ENCODE measurements at places on chromosomes 11 and 22.

- no peak for DNase-seq
Measured at GRCh38 chr11:45423036-45423435, 136.9 kb upstream of the SYT13 start.

- no peak for DNase-seq
Measured at GRCh38 chr11:107744736-107745135, 32.9 kb upstream of the SLN start.

DNA sequence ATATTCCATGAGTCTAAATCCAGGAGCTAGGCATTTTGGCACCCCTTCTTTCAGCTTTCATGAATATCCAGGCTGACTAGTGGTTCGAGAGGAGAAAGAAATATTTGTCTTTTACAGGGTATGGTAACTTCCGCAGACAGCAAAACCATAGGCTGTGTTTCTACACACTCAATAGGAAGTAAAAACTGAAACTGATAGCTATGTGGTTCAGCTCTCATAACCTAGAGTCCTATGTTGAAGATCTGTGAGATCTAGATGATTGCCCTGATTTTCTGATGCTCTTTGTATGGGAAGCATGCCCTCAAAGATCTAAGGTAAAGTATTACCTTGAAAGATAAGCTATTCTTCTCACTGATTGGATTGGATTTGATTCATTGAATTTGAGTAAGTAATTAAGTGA lies 118.3 kb downstream of the CD44 start:
- no peak for DNase-seq

DNA sequence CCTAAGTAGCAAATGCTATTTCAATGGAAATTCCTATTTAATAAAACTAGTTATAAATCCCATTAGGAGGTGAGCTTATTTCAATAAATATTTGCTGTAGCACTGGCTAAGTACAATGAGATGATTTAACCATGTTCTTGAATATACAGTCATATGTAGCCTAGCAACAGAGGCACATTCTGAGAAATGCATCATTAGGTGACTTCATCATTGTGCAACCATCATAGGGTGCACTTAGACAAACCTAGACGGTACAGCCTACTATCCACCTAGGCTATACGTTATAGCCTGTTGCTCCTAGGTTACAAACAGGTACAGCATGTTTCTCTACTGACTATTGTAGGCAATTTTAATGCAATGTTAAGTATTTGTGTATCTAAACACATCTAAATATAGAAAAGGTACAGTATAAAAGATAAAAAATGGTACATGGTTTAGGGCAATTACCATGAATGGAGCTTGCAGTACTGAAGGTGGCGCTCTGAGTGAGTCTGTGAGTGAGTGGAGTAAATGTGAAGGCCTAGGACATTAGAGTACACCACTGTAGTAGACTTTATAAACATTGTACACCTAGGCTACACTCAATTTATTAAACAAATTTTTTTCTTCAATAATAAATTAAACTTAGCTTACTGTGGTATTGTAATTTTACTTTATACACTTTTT lies 350.1 kb downstream of the CASP12 start:
- peak; percentile 33 for DNase-seq

DNA sequence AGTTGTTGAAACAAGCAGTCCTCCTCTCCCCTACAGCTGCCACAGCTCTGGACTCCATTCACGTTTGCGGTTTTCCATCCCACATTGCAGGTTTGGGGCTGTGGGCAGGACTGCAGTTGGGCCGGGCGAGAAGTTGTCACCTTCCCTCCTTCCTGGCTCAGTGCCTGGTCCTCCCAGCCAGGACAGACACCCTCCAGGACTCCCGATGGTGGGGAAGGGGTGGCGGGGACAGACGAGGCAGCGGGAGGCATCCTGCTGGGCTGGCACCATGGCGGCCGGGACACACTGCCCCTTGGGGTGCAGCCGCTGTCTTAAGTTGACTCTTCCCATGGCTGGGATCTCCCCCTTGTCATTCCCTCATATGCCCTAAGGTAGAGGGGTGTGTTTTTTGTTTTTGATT lies 615.2 kb downstream of the BRD1 start:
- DNase-seq = no peak

GRCh38 chr22:33539902-33540751 lies 380.1 kb downstream of the LARGE1 start:
- no peak for DNase-seq

- DNase-seq = no peak
Measured at GRCh38 chr11:47332303-47332711, 20.2 kb downstream of the MYBPC3 start.

DNA sequence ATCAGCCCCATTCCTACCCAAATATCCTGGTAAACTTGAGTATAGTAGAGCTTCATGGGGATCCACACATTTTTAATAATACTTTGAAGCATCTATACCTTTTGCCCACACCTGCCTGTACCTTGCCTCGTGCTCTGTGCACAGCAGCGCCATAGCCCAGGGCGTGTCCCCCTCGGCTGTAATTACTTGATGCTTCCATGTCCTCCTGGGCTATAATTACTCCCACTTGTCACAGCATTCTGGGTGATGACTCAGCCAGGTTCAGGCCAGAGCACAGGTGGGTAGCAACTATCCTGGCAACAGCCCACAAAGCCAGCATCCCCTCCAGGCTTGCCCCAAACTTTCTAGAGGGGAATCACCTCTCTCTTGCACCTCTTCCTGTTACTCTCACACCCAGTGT lies 23.7 kb upstream of the SLC36A4 start:
- no peak for DNase-seq

DNA sequence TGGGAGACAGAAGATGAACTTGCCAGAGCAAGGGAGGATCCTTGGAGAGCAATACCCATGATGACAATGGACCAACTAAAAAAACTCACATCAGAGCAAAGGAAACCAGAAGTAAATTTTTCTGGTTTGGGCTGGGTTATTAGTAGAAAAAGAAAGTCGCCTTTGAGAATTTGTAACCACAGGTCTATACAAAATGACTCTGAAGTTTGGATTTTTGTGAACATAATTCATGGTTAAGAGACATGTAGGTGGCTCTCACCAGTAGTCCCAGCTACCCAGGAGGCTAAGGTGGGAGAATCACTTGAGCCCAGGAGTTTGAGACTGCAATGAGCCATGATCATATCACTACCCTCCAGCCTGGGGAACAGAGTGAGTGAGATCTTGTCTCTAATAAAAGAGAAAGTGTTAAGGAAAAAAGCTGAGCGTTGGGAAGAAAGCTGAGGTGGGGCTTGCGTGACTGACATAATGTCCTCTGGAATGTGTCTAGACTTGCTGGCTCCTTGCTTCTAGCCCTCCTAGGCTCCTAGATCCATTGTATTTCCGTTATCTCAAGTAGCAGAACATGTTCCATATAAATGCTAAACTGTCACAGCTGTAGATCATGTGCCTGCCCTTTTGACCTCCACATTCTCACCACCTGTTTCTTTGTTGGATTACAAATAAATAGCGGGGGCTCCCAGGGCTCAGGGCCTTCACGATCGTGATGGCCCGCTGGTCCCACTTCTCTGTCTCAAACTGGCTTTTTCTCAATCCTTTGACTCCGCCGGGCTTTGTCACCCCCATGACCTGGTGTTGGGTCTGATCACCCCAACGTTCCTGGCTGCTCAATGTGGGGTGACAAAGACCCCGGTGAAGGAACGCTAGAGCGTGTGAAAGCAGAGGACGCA lies 56.2 kb upstream of the SC5D start:
- DNase-seq = peak; percentile 65

DNA sequence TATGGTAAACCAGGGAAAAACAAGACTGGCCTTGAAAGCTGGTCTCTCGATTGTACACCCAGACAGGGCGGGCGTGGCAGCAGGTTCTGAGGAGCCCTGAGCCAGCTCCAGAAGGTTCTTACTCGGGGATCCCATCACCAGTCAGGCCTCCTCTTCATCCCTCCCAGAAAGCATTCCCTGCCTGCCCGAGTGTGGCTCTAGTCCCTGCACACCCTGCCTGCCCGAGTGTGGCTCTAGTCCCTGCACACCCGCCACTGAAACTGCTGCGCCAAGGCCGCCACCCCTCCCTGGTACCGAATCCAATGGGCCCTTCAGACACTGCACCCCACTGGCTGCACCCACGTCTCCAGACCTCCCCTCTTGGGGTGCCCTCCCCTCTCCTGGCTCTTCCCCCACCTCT lies 30.1 kb downstream of the KIAA0930 start:
- no peak for DNase-seq

DNA sequence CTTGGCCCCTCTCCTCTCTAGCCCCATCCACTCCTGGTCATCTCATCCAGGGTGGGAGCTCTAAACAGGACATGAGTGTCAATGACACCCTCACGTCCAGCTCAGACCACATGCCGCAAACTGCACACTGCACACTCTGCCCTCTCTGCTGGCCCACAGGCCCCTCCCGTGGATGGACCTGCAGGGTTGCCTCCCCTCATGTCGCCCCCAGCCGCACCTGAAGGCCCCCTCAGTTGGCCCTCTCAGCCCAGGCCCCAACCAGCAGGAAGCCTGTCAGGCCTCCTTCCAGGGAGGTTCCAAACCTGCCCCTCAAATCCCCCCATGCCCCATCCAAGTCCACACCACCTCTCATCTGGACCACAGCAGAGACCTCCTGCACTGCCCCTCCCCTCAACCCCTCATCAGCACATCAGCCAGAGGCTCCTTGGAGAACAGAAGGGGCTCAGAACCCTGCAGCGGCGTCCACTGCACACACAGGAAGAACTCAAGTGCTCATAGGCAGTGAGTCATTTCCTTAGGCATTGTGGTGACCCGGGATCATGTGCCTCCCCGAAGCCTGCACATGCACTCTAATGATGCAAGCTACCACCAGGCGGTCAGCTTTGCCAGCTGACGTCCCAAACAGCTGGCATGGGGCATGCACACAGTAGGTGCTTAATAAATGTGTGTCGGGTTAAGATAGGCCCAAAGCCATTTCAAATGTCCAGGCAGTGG lies 12.9 kb upstream of the CDKN1C start:
- DNase-seq = peak; percentile 96

DNA sequence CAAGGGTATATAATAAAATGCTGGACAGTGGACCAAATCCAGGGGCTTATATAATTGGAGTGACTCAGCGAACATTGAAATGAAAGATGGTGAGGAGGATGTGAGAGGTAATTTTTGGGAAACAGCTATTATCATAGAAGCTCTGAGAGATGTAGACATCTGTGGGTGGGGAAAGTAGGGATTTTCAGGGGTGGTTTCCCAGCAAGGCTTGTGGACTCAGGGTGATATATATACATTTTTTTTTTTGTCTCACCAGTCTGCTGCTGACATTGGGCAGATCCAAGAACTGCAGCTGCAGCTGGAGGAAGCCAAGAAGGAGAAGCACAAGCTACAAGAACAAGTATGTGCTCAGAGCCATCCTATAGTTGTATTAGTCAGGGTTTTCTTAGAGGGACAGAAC lies 208.1 kb downstream of the MYO18B start:
- no peak for DNase-seq

DNA sequence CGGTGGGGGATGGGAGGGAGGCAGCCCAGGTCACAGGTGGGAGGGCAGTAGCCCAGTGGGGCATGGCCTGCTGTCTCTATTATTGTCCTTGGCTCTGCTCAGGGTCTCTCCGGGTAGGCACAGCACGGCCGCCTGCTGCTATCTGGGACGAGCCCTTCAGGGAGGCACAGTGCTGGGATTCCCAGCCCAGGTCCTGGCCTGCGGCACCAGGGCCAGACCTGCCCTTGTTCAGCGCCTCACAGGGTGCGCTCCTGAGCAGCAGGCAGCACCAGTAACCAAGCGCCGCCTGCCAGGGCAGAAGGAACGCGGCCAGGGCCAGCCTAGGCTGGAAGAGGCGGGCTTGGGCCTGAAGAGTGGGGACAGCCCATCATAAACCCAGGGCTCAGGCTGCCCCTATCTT lies 151.0 kb downstream of the MPPED1 start:
- DNase-seq = no peak

DNA sequence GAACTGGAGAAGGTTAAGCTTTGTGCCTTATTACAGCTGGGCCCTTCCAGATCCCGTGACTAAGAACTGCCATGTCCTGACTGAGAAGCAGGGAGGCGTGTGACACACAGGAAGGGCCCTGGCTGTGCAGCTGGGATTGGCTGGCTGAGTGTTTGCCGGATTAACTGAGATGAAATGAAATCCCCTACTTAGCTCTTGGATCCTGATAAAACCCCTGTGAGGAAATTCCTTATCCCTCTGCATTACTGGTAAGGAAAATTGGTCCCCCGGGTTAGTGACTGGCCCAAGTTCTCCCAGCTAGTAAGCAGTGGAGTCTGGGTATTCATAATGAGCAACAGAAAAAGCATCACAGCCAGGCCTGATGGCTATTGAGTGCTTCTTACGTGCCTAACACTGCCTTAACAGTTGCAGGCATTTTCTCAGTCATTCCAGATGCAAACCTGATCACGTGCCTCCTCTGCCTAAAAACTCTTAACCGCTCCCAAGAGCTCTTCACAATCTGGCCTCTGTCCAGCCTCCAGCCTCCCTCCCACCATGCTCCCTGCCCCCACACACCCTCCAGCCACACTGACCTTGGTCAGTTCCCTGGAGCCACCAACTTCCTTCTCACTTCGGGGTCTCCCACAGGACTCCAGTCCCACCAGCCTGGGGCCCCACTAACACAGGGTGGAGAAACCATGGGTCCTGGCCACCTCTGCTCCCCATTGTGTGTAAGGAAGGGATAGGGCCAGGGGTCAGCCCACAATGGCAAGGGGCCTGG lies 37.8 kb downstream of the ARRB1 start:
- peak; percentile 96 for DNase-seq

- DNase-seq = no peak
Measured at GRCh38 chr22:27154717-27155116, 497.3 kb downstream of the MIAT start.

DNA sequence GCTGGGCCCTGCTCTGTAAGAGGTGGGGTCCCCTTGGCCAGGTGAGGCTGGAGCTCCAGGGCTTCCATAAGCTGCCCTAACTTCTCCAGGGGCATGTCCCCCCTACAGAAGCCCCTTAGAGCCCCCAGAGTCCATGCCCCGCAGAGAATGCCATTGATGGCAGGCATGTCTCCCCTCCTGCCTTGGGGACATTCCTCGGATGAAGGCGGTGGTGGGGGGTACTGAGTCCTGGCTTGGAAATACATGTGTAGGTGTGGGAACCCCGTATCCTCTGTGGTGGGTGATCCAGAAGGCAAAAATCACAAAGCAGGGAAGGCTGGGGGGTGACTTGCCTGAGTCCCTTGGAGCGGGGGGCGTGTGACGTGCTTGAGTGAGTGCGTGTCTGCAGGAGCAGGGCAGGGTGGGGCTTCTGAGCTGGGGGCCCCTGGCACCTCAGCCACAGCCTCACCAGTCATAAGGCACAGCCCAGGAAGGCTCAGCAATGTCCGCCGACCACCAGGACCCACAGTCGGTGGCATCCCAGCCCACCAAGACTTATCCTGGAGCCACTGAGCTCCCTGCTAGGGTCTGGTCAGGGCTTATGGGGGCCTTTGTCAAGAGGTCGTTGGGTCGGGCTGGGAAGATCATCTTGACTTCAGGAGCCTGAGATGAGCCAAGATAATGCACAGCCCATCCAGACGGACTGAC lies 69.8 kb upstream of the KCNQ1OT1 start:
- no peak for DNase-seq

Data from mesenchymal stem cell (in vitro differentiated cells and primary cell).